ENCODE measurements at places on chromosomes 7 and 10.
A peak's percentile ranks its signal among the peaks of the same experiment; 100 is the strongest.

GRCh38 chr7:100823140-100823525, 4.2 kb downstream of the EPHB4 start:
- DNase-seq: no peak

DNA sequence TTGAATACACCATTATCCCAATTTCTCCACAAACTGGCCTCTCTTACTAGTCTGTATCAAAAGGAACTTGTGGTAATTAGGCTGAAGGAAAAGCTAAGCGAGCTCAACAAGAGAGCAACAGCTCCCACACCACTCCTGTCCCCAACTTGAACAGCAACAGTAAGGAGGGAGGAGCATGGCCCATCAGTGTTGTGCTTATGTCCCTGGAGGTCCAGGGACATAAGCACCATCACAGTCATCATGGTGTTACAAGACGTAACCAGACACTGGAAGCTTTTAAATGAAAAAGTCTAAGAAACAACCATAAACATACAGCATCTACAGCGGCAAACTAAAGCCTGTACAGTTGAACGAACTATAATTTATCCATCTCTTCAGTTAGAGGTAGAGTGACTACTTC, 989 bp downstream of the ERLIN1 start:
- DNase-seq: no peak

- no peak for DNase-seq
These were observed 1136.1 kb upstream of the POT1 start for GRCh38 chr7:126065766-126066165.

DNA sequence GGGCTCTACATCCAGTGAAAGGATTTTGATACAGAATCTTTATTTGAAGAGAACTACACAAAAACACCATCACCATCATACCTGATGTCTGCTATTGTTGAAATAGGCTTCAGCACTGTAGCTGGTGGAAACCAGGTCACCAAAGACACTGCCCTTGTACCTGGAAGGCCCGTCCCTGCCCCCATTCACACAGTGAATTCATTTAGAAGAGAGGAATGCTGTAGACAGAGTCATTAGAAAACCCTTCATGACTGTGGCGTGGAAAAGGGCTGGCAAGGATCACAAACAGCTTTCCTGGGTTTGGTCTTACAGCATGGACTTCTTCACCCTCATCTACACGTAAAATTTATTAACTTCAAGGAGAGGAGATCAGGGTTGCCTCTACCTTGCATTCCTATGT, 202.0 kb upstream of the NRP1 start:
- no peak for DNase-seq

DNA sequence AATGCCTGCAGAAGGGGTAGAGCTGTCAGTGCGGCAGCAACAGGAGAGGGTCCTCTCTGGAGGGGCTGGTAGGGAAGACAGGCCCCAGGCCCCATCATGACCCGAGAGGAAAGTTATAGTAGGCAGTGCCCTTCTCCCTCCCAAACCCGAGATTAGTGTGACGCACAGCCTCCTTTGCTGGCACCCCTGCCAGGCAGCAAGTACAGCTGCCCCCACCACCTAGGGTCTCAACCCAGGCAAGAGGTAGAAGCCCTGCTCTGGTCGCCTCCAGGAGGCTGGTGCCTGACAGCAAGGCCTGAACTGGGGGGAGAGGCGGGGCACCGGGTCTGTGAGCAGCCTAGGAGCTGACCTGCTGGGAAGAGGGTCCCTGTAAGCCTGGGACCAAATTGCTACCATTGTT, 15.5 kb downstream of the LOXL4 start:
- DNase-seq: no peak

DNA sequence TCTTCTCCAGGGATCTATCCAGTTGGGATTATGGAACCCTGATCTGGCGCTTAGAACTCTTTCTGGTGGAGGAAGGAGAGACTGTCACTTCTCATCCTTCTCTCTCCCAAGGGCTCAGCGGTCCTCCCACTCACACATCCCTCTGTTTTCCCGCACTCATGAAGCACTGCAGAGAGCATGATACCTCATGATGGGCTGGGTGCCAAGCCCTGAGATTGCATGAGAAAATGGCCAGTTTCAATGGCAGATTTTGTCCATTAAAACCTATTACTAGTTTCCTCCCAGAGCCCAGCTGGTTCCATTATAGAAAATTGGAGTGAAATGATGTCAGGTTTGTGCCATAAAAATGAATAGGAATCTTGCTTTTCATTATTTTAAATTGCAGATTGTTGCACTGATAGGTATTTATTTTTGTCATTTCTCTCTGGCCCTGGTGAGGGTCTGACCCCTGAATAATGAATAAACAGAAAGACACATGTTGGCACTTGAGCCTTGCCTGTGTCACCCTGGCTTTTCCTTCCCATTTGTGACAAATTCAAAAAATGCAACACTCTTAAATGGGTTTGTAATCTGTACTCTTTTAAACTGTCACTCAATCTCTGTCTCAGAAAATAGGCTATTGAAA, 1151.1 kb downstream of the TYW1 start:
- no peak for DNase-seq

- no peak for DNase-seq
These were observed 19.9 kb downstream of the CPA1 start for GRCh38 chr7:130400120-130400572.

- no peak for DNase-seq
These were observed 529.8 kb upstream of the IGFBP3 start for GRCh38 chr7:46450886-46451285.

- DNase-seq: no peak
These were observed 68.9 kb upstream of the KDM7A start for GRCh38 chr7:140245611-140246105.

DNA sequence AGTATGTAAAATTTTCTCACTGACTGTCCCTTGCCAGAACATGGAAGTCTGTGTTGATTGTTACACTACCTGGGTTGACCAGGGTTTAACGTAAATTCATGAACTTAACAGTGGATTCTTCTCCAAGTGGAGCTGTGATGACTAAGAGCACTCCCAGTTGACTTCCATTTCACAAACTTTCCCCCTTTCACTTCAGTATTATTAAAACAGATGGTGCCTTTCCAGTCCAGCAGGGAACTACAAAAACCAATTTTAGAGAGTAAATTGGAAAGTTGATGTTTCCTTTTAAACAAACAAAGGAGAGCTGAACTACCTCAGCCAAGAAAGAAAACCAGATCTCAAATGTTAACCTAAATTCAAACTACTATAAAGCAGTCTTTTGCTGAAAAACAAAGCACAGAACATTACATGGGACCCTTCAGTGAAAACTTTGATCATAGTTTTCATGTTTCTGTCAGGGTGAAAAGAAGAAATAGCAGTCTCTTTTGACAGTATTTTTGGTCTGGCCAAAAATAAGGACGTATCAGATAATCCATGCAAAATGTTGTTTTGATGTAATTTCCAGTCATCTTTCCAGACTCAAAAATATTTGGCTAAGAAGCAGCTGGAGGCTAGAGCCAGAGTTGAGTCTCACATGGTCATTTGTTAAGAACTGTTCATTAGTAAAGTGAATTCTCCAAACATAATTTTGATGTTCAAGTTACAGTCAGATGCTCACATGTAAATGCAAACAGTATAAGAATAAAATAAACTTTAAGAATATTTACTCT, 479.9 kb upstream of the AKR1E2 start:
- DNase-seq: no peak

GRCh38 chr10:24617771-24618396, 105.8 kb downstream of the ARHGAP21 start:
- peak; percentile 17 for DNase-seq

GRCh38 chr10:55929291-55929690, 431.8 kb downstream of the ZWINT start:
- DNase-seq: no peak

- DNase-seq: no peak
These were observed 260.1 kb downstream of the DNAJB6 start for GRCh38 chr7:157596881-157597280.

- no peak for DNase-seq
These were observed 145.7 kb upstream of the RHEB start for GRCh38 chr7:151665368-151665767.
